Left lung (tissue), 14 donors: ENCODE measurements at places on chromosomes 1 and 21. TPM values are rescaled to one million over a fixed set of nuclear protein-coding genes. Genes with fewer than 3 reads are reported as not detected.

C1orf105 gene
- polyA plus RNA-seq, result not detected

TRAF3IP3 gene
- polyA plus RNA-seq, result 2.2 TPM

CA14 gene
- polyA plus RNA-seq, result 4.5 TPM

DNA sequence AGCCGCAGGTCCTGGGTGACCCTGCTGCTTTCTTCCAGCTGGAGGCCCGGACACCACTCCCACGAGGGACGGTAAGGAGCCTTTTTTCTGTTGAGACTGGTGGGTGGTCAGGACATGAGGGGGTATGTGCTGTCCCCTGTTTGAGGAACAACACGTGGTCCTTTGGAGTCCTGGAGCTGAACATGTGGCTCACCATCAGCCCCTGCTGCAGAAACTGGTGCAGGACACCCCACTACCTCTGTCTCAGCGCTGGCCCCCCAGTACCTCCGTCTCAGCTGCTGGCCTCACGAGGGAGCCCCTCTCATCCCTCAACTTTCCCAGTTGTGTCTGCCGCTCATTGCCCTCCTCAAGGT lies 34.7 kb downstream of the SLC19A1 start:
- peak; percentile 47 for DNase-seq

- DNase-seq, result no peak
These were observed 35.9 kb downstream of the FCER1A start for GRCh38 chr1:159338018-159338417.

- peak; percentile 20 for DNase-seq
These were observed 762.6 kb downstream of the MRPL39 start for GRCh38 chr21:24844671-24845070.

DNA sequence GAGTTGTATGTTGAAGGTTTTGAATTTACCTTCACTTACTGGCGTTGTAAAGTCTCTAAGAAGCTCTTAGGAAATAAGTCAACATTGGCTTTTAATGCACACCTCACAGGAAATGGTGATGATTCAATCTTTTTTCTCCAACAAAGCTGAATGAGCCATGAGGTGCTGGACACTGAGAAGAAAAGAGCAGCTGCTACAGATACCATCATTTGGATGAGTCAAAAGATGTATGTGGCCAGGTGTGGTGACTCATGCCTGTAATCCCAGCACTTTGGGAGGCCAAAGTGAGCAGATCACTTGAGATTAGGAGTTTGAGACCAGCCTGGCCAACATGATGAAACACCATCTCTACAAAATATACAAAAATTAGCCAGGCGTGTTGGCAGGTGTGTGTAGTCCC lies 3.3 kb upstream of the IL23R start:
- DNase-seq, result no peak

DNA sequence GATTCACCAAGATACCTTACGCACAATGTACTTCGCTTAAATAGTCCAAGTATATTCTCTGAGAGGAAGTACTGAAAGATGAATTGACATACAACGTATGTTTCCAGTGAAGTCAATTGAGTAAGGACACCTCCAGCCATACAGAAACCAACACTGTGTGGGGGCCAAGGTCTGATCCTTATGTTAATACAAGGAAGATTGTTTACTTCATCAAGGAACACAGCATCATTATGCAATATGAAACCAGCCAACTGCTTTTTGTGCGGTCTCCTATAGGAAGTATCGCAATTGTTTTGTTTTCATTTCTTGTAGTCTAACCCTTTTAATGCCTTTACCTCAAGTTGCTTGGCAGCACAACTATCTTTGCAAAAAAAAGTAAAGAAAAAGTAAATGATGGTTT lies 28.2 kb upstream of the TEKT2 start:
- DNase-seq, result no peak

GRCh38 chr1:204475656-204476432 lies 18.8 kb downstream of the PIK3C2B start:
- DNase-seq, result no peak
